Stimulated activated CD4-positive, alpha-beta T cell treated with anti-CD3 and anti-CD28 coated beads, Interleukin-12 subunit alpha, Interleukin-12 subunit beta, amount 100 ng/mL, for 48 hours (primary cell): ENCODE measurements at places on chromosomes 4 and X.
A peak's percentile ranks its signal among the peaks of the same experiment; 100 is the strongest.

DNA sequence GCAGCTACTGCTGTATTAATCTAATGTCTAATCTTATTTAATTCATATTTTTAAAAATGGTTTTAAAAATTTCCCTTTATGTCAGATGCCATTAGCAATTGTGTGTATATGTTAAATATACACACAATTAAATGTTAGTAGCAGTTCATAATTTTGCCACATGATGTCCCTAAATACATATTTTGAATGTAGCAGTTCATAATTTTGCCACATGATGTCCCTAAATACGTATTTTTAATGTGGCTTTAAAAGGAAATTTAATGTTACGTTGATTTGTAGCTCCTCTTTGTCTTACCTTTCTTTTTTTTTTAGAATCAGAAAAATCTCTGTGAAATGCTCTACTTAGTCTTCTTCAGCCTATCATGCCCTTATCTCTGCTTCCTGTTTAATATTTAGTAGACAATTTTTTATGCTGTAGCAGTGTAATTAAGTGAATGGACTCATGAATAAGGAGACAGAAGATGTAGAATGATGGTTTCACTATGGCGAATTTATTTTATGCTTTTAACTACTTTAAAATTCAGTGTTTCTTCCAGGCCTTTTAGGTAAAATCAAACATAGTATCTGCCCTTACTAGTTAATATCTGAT, 26.1 kb downstream of the RBM46 start:
- DNase-seq, result no peak

DNA sequence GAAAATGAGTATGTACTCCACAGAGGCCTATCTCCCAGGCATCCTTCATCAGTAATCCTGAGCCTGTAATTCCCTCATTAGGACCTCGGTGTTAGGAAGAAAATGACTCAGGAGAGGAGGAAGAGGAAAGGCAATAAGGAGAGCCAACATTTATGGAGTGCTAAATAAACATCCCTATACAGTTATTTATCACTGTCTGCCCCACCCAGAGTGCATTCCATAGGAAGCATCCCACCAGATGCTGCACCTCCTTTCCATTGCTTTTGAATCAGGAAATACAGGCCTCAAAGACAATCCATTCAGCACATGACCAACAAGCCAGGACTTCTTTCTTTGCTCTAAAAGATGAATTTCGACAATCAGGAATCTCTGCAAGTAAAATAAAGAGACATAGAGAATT, 47.6 kb downstream of the USP38 start:
- DNase-seq, result no peak

- no peak for DNase-seq
These were observed 295.7 kb downstream of the GPAT3 start for GRCh38 chr4:83831588-83831987.

DNA sequence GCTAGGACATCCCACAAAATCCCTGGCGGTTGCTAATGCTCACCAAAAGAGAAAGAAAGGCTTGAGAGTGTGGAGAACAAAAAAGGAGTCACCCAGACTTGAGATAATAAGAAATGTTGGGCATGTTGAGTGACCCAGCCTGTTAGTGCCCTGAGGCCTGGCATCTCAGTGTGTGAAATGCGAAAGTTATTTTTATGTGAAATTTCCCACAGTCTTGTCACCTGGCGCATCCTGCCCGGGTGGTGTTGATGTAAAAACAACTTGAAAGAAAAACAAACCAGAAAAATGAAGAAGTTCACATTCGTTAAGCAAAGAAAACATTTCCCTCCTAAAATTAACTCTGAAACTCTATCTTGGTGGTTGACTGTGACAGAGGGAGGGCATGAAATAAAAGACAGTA, 495.2 kb downstream of the MID1IP1 start:
- no peak for DNase-seq

GRCh38 chrX:108795240-108795639, 58.9 kb upstream of the IRS4 start:
- no peak for DNase-seq

DNA sequence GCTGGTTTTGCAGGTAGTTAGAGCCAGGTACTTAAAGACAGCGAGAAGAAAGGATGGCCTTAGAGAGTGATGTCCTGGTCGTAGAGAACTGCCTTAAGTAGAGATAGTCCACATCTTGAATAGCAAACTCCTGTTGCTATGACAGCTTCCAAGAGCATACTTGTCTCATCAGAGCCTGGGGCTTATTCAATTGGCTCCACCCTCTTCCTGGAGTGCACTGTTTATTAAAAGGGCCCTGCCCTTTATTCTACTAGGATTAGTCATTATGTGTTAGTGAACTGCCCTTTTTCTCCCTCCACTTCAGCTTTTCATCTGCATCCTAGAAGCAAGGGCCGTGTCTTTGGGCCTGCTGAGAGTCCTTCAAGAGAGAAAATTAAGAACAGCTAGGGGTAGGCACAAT, 94.5 kb upstream of the EOLA2 start:
- no peak for DNase-seq

GRCh38 chr4:84389406-84389805, 109.7 kb downstream of the NKX6-1 start:
- no peak for DNase-seq

- DNase-seq, result no peak
These were observed 371.0 kb downstream of the BCOR start for GRCh38 chrX:39726771-39727170.

DNA sequence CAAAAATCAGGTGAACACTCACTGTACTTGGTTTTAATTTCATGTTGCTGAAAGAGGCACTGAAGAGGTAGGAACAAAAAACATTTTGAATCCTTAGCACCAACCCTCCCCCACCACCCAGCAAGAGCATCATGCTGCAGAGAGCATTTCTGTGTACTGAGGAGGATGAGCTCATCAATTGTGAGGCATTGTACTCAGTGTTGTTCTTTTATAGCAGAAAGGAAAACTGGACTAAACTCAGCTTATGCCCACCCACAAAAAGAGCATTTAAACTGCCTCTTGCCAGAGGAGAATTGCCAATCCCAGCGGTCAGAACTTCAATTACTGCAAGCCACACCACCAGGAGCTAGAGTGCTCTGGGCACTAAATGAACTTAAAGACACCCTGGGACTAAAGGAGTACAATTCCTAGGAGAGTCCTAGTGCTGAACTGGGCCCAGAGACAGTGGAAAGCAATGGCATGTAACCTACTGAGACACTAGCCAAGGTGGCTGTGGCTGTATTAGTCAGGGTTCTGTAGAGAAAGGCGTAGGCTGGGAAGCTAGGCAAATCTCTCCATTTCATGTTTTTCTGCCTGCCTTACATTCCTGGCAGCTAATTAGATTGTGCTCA, 280.7 kb upstream of the KLHL4 start:
- no peak for DNase-seq

- no peak for DNase-seq
These were observed 1920.5 kb upstream of the PCDH7 start for GRCh38 chr4:28799696-28800095.

DNA sequence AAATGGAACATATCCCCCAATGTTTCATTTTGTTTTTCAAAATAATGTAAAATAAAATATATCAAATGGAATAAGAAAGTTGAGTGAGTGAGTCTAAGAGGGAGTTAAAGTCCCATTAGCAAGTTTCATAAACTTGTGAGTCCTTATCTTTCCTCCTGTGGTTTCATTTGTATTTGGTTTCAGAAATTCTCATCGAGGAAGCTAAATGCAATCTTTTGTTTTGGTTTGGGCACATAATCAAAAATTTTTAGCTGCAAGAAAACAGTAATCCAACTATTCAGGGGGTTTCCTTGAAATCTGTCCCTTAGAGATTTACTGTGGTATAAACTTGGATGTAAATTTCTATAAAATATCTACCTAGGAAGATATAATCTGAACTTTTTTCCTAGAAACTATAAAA, 124.2 kb downstream of the CAMK2D start:
- no peak for DNase-seq

DNA sequence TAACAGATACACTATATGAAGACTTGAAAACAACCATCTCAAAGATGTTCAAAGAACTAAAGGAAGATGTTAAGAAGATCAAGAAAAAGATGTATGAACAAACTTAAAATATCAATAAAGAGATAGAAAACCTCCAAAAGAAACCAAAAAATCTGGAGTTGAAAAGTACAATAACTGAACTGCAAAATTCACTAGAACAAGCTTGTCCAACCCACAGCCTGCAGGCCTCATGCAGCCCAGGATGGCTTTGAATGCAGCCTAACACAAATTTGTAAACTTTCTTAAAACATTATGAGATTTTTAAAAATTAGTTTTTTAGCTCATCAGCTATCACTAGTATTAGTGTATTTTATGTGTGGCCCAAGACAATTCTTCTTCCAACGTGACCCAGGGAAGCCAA, 77.0 kb upstream of the DCTD start:
- no peak for DNase-seq

- no peak for DNase-seq
These were observed 35.0 kb upstream of the RASGEF1B start for GRCh38 chr4:81506731-81507130.

DNA sequence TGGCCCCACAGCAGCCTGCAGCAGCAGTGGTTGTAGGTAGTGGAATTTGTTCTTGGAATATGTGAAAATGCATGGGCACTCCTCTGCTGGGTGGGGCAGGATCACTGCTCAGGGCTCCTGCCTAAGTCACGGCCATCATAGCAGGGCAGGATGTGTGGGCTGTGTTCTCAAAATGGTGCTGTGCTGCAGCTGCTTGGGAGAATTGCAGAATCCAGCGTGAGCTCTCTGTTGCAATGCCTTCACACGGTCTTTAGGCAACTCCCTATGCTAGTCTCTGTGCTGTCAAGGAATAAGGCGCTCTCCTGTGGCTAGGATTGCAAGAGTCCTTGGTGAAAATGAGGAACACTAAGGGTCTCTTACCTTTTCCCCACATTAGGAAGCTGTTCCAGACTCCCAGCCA, 42.9 kb downstream of the F8 start:
- DNase-seq, result no peak

DNA sequence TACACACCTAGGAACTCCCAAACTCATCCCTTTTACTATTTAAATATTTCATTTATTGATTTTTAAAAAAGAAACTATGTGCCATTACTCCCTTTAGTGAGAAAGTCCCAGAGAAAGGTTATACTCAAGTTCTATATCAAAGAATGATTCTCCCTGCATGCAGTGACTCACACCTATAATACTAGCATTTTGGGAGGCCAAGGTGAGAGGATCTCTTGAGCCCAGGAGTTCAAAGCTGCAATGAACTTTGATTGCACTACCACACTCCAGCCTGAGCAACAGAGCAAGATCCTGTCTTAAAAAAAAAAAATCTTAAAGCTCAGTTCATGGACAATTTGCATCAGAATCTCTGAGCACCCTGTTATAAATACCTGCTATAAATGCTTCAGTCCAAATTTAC, 9.2 kb upstream of the RBPJ start:
- no peak for DNase-seq

DNA sequence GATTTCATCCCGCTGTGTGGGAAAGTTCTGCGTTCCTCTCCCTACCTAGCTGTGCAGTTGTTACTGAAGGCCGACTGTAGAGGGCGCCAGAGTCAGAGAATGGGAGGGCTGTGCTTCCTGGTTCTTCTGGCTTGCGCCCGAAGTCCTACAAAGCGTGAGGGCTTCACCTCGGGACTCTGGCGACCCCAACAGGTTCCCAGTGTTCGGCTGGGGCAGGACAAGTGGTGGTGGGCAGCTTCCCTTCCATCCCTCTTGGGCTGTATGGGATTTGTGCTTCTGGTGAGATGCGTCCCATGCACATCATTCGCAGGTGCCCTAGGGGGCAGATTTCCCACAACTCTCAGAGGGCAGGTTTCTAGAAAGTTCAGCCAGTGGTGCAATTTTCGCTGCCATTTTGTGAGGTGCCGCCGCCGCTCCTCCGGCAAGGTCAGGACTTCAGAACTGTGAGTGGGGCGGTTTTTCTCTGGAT, 27.3 kb downstream of the CT45A1 start:
- peak; percentile 40 for DNase-seq

DNA sequence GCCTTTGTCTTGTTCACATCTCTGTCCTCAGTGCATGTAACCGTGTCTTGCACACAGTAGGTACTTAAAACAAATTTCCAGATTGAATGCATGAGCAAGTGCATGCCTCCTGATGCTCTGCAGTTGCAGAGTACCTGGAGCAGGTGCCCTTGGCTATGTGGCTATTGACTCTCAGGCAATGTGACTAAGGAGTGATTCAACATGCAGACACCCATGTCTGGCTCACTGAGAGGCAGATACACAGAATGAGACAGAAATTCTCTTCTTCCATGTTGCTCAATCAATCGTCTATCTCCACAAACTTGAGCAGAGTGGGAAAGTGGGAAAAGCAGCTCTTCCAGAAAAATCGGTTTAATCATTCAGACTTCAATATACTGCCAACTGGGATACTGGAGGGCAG, 111.0 kb downstream of the CHRDL1 start:
- no peak for DNase-seq

- DNase-seq, result no peak
These were observed 83.4 kb downstream of the UCHL1 start for GRCh38 chr4:41339812-41340809.

- peak; percentile 12 for DNase-seq
These were observed 122.3 kb upstream of the TBL1X start for GRCh38 chrX:9342561-9343051.

- DNase-seq, result no peak
These were observed 657.4 kb downstream of the SPRY1 start for GRCh38 chr4:124053872-124054538.

DNA sequence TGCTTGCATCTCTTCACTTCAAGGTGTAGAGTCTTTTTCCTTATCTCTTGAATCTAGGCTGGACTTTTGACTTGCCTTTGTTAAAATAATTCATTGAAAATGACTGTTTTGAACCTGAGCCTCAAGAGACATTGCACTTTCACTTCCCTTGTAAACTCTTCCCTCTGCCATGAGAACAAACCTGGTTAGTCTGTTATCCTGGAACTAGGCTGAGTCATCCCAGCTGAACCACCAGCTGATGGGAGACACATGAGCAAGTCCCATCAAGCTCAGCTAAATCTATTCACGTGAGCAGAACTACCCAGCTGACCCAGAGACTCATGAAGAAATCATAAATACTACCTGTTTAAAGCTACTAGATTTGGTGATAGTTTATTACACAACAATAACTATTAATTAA, 202.3 kb upstream of the CENPE start:
- DNase-seq, result no peak

DNA sequence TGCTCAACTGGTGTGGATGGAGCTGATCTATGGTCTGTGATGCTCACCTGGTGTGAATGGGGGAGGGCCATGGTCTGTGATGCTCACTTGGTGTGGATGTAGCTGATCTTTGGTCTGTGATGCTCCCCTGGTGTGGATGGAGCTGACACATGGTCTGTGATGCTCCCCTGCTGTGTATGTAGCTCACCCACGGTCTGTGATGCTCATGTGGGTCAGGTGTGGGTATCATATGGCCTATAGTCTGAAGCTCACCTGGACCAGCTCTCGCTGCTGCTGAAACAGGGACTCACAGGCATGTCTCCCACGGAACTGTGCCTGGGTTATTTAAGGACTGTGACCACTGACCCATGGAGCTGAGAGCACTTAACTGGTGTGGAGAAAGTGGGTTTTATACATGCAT, 109.7 kb downstream of the CRLF2 start:
- DNase-seq, result no peak
